ENCODE measurements at places on chromosomes 4 and X.

GRCh38 chr4:181659876-181660275, 583.3 kb upstream of the TENM3 start:
- no peak for DNase-seq

DNA sequence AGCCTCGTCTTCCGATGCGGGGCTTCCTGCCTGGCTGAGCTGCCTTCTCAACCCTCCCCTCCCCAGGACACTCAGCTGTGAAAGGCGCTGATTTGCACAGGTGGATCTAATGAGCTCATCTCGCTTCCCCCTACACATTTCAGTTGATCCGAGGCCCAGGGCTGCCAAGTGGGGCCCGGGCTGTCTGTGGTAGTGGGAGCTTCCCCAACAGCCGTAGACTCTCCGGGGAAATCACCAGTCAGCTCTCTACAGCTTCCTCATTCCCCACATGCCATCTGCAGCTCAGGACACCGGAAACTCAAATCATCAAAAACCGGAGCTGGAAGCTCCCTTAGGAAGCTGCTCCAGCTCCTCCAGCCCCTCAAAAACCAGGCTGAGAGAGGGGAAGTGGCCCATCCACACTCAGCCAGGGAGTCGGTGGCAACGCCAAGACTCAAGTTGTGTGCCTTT, 56.2 kb downstream of the SMIM20 start:
- DNase-seq = peak; percentile 18

GRCh38 chrX:37781081-37781480, 1.2 kb downstream of the CYBB start:
- no peak for DNase-seq

GRCh38 chrX:10564484-10564883, 55.9 kb downstream of the MID1 start:
- DNase-seq = no peak

DNA sequence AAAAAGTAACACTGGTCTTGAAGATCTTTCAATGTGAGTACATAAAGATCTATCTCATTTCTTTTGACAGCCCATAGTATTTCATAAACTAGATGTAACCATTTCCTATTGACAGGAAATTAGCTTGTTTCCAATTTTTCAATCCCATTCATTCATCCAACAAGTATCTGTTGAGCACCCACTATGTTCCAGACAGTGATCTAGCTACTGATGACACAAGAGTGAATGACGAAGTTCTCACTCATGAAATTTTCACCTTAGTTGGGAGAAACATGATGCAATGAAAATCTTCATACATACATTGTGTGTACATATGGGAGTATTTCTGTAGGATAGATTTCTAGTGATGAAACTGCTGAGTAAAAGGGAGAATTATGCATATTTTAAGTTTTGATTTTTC, 1.7 kb downstream of the CD38 start:
- DNase-seq = no peak

- no peak for DNase-seq
Measured at GRCh38 chr4:155522201-155522600, 144.4 kb upstream of the GUCY1A1 start.

DNA sequence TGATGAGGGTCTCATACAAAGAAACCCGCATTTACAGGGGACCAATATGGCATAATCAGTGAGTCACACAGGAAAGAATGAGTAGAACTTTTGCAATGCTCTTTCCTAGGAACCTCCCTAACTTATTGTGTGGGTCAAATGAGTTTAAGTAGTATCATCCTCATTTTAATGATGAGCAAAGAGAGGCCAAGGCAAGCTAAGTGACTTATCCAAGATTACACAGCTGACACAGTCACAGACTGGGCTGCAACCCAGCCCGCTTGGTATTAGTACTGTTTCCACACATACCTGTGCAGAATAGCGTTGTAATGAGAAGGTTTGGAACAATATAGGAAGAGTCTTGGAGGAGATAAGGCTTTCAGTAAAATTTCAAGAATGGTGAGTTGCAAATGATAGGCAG, 91.0 kb upstream of the PPP1R2C start:
- no peak for DNase-seq

- no peak for DNase-seq
Measured at GRCh38 chr4:118939169-118939783, 50.6 kb downstream of the SYNPO2 start.

- DNase-seq = no peak
Measured at GRCh38 chr4:183335369-183335940, 13.2 kb upstream of the CLDN24 start.

DNA sequence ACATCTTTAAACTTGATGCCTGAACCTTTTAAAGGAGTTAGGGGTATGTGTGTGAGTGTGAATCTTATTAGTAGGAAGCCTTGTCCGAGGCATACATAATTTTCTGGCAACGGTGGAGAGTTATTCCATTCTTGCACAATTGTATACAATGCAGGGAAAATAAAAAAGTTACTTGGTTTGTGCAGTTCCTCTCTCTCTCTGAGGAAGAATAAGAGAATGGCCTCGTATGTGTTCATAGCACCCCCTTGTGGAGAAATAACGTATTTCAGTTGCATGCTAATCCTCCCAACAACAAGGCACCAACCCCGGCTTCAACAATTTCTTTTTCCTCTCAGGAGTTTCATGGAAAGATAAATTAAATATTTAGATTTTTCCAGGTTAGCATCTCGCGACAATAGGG, 33.7 kb upstream of the FGF13 start:
- no peak for DNase-seq

DNA sequence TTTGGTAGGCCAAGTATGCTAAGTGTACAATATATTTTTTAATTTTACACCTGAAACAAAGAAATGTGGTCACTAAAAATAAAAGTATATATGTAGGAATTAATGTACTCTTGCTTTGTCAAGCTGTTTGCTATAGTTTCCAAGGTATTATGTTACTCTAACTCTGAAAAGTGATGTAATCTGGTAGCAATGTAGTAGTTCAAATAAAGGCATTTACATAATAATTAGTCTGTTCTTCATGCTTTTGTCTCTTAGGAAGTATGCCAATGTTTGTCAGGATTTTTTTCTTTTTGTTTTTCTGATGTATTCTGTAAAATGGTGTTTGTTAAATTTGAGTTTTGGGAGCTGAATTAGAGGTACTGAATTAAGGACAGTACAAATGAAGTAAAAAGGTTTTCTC, 89.5 kb downstream of the PLS3 start:
- no peak for DNase-seq

GRCh38 chr4:6641971-6642320, 1.5 kb downstream of the MRFAP1 start:
- no peak for DNase-seq

GRCh38 chrX:131792356-131792749, 230.7 kb upstream of the STK26 start:
- no peak for DNase-seq

GRCh38 chr4:93761286-93761685, 67.3 kb upstream of the ATOH1 start:
- DNase-seq = no peak

DNA sequence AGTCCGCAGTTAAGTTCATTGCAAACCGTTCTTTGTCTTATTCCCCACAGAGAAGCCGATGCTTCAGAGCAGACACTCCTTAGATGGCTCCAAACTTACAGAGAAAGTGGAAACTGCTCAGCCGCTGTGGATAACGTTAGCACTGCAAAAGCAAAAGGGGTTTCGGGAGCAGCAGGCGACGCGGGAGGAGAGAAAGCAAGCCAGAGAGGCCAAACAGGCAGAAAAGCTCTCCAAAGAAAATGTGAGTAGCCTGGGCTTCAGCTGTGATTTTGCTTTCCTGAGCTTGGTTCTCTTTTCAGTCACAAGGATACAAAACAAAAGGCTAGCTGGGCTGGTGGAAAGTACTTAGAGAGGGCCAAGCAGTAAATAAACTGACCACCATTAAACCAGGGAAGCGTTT, 64.0 kb downstream of the AASDH start:
- DNase-seq = no peak

Data from GM12891 (cell line).